Spinal cord (tissue), 10 donors: ENCODE measurements at places on chromosomes 13 and 19. TPM values are rescaled to one million over a fixed set of nuclear protein-coding genes. Genes with fewer than 3 reads are reported as not detected.

Gene GPR18
- 0.23 TPM for polyA plus RNA-seq

Gene LGALS14
- polyA plus RNA-seq, result 0.35 TPM

Gene C2CD4C
- 30.8 TPM for polyA plus RNA-seq

Gene PODNL1
- 7.5 TPM for polyA plus RNA-seq

Gene ACER1
- 0.11 TPM for polyA plus RNA-seq

Gene ACP7
- polyA plus RNA-seq, result 0.27 TPM

Gene NLRP7
- not detected for polyA plus RNA-seq
